ENCODE measurements at places on chromosomes 6 and 20.

DNA sequence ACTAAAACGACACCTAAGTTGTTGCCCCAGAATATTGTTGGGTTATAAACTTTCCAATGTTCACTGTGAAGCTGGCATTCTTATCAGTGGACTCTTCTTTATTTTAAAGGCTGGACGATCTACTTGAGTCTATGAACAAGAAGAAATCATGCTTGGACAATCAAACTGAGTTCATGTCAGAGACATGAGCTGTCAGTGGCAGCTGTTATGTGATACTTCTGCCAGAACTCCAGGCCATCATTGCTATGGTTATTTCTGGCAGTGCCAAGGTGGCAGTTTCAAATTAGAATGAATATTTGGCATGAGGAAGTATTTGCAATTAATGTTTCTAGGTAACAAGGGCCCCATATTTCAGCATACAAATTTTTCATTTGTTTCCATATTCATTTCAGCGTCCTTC is 417.3 kb downstream of the LMBRD1 start:
- H3K36me3 ChIP-seq: no peaks in the 10 kb centered on the region
- no peaks in the 10 kb centered on the region for H3K27me3 ChIP-seq
- H3K4me3 ChIP-seq: no peak overlapping the region
- no peak overlapping the region for H3K27ac ChIP-seq
- no peaks in the 10 kb centered on the region for H3K4me1 ChIP-seq

DNA sequence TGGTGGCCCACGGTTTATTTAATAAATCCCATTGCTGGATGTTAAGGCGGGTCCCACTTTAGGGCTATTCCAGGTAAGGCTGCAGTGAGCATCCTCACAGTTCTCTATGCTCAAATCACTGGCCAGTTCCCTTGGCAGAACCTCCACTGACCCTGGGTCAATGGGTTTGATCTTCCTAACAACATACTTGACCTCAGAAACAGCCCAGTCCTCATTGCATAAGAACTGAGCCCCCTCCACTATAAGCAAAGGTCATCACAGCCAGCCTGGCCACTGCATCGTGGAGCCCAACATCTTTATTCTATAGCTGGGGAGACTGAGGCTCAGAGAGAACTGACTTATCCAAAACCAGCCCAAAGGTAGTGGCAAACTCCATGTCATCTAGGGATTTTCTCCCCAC is 4.3 kb upstream of the BPIFB1 start:
- peaks cover 7% of the 10 kb centered on the region for H3K27me3 ChIP-seq
- H3K4me1 ChIP-seq: no peaks in the 10 kb centered on the region

DNA sequence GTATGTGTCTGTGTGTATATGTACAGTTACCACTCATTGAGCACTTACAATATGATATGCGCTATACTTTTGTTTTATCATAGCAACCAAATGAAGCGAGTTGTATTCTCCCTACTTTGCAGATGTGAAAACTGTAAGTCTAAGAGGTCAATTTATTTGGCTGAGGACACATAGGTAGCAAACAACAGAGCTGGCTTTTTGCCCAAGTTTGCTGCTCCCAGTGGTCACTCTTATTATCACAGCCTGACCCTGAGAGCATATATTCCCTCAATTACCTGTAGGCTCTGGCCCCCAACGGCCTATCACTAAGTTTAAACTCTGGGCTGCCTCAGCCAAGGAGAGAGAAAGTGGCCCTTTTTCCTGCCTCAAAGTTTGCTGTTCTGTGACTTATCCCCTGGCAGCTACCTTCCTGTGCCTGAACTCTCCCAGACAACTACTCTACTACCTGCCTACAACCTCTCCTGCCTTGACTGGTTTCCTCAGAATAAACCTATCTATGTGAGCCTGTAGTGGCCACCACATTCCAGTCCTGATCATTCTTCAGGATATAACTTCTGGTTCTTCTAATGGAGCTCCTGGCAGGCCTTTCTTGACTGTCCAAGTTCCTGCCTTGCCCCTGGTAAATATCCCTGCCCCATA is 221.8 kb downstream of the FRK start:
- peak; percentile 1 for DNase-seq
- no peaks in the 10 kb centered on the region for H3K4me1 ChIP-seq
- H3K27me3 ChIP-seq: no peaks in the 10 kb centered on the region

GRCh38 chr6:99066044-99066443 is 118.3 kb upstream of the FBXL4 start:
- no peaks in the 10 kb centered on the region for H3K36me3 ChIP-seq
- no peak overlapping the region for H3K4me3 ChIP-seq
- H3K4me1 ChIP-seq: no peaks in the 10 kb centered on the region
- DNase-seq: no peak

GRCh38 chr6:107819964-107820337 is 4.2 kb downstream of the SCML4 start:
- peak overlapping the region; percentile 99 for H3K27ac ChIP-seq
- peaks cover 1% of the 10 kb centered on the region for H3K36me3 ChIP-seq
- peaks cover 88% of the 10 kb centered on the region for H3K4me1 ChIP-seq
- no peaks in the 10 kb centered on the region for H3K27me3 ChIP-seq

GRCh38 chr6:145789443-145789842 is 25.2 kb downstream of the FBXO30 start:
- H3K36me3 ChIP-seq: peaks cover 27% of the 10 kb centered on the region
- H3K27me3 ChIP-seq: no peaks in the 10 kb centered on the region
- no peak overlapping the region for H3K4me3 ChIP-seq
- H3K27ac ChIP-seq: no peak overlapping the region

DNA sequence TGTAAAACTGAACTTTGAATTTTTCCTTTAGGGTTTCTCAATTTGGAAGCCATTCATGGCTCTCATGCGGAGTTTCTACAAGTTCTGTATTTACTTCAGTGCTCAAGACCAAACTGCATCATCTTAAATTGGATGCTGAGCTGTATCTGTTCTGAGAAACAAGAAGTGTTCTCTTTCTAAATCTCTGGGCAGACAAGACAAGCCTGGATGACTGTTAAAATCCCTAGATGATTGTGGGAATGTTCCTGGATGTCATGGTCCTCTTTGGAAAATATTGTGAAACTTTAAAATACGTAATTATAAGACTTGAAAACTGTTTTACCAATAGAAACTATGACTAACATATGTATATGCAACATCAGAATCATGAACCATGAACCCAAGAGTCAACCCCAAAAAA is 6.2 kb upstream of the GCM1 start:
- no peak overlapping the region for H3K27ac ChIP-seq
- H3K36me3 ChIP-seq: no peaks in the 10 kb centered on the region

DNA sequence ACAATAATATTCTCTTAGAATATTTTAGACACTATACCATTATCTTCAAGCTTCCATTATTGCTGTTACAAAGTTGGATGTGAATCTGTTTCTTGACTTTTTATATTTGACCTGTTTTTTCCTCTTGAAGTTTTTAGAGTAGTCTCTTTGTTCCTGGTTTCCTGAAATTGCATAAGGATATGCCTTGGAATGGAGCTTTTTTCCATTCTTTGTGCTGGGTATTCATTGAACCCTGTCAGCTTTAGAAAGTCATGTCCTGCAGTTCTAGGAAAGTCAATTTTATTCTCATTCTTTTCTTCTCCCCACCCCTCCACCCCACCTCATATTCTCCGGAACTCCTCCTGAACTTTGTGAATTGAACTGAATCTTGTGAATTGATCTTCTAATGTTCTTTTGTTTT is 92.4 kb upstream of the FOXO3 start:
- DNase-seq: no peak
- peaks cover 7% of the 10 kb centered on the region for H3K27me3 ChIP-seq
- no peak overlapping the region for H3K4me3 ChIP-seq
- H3K4me1 ChIP-seq: no peaks in the 10 kb centered on the region
- H3K36me3 ChIP-seq: peaks cover 5% of the 10 kb centered on the region

- H3K27me3 ChIP-seq: no peaks in the 10 kb centered on the region
- H3K36me3 ChIP-seq: no peaks in the 10 kb centered on the region
- no peak for DNase-seq
- no peak overlapping the region for H3K4me3 ChIP-seq
- no peak overlapping the region for H3K27ac ChIP-seq
- H3K4me1 ChIP-seq: peaks cover 7% of the 10 kb centered on the region
These were observed 275.1 kb downstream of the CDC5L start for GRCh38 chr6:44662461-44663121.

- DNase-seq: no peak
- H3K27me3 ChIP-seq: no peaks in the 10 kb centered on the region
- no peak overlapping the region for H3K27ac ChIP-seq
These were observed 223.4 kb upstream of the FOXA2 start for GRCh38 chr20:22807646-22808244.

- peak overlapping the region; percentile 61 for H3K4me3 ChIP-seq
- no peaks in the 10 kb centered on the region for H3K27me3 ChIP-seq
- peaks cover 36% of the 10 kb centered on the region for H3K4me1 ChIP-seq
- peak overlapping the region; percentile 78 for H3K27ac ChIP-seq
- H3K36me3 ChIP-seq: no peaks in the 10 kb centered on the region
These were observed 75.1 kb upstream of the ATXN1 start for GRCh38 chr6:16836144-16836981.

DNA sequence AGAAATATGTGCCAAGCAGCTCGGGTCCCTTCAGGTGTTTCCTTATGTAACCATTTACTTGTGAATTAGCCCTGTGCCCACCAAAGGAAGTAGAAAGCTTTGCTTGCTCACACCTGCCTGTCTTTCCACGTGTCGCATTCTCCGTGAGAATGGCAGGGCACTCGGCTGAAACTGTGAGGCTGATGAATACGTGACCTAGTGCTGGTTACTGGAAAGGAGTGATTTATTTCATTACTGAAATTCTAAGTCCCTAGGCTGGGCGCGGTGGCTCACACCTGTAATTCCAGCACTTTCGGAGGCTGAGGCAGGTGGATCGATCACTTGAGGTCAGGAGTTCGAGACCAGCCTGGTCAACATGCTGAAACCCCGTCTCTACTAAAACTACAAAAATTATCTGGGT is 45.9 kb upstream of the TULP1 start:
- no peak overlapping the region for H3K27ac ChIP-seq
- H3K27me3 ChIP-seq: peaks cover 2% of the 10 kb centered on the region
- no peak overlapping the region for H3K4me3 ChIP-seq
- no peak for DNase-seq

DNA sequence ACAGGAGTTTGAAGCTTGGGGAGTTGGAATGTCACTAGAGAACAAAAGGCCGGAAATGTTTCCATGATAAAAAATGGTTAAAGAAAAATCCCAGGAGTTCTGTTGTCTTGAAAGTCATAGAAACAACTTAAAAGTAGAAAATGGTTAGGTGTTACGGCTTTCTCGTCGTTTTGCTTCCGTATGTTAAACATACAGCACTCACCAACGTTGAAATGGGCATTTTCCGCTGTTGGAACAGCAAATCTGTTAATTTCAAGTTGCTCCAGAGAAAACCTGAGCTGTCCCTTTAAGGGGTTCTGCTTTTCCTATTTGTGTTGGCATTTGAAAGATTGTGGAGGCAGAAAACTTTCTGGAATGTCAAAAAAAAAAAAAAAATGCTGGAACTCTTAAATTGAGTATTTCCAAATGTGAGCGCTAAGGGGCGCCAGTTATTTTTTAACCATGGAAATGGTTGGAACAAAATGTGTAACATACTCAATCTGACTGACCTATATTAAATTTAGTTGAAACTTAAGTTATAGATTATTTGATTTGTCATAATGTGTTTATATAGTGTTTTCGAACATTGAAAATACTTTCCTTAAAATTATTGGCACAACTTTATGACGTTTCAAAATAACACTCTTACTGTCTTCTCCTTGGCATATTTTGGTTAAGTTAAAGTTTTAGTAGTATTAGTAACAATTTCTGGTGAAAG is 2.2 kb downstream of the QKI start:
- H3K27ac ChIP-seq: peak overlapping the region; percentile 92
- H3K27me3 ChIP-seq: no peaks in the 10 kb centered on the region
- peak overlapping the region; percentile 90 for H3K4me3 ChIP-seq
- no peaks in the 10 kb centered on the region for H3K36me3 ChIP-seq
- H3K4me1 ChIP-seq: peaks cover 54% of the 10 kb centered on the region

DNA sequence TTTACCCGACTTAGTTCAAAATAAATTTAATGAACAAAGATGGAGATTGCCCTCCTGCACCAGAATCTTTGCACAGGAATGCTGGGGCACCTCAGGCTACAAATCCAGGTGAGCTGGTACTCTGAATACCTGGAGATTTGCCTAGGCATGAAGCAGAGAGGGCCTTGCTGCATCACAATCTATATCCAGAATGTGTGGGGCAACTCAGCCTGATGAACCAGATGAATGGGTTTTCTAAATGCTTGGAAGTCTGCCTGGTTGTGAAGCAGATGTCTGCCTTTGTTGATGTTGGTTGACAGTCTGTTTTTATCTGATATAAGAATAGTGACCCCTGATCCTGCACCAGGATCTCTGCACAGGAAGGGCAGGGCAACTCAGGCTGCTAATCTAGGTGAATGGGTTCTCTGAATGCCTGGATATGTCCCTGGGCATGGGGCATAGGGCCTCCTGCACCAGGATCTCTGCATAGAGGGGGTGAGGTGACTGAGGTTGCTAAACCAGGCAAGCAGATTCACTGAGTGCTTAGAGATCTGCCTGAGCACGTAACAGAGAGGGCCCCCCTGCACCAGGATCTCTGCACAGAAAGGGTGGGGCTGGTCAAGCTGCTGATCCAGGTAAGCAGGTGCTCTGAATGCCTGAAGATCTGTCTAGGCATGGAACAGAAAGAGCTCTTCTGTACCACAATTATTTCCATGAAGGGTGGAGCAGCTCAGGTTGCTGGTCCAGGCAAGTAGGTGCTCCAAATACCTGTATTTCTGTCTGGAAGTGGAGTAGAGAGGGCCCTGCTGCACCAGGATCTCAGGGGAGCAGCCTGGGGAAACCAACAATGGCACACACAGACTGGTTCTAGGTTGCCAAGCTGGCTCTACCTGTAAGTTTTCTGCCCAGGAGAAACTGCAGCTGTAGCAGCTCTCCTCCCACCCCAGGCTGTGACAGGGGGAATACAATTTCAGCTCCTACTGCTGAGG is 437.5 kb downstream of the MMUT start:
- no peak overlapping the region for H3K27ac ChIP-seq
- H3K36me3 ChIP-seq: no peaks in the 10 kb centered on the region
- no peaks in the 10 kb centered on the region for H3K27me3 ChIP-seq
- no peaks in the 10 kb centered on the region for H3K4me1 ChIP-seq

DNA sequence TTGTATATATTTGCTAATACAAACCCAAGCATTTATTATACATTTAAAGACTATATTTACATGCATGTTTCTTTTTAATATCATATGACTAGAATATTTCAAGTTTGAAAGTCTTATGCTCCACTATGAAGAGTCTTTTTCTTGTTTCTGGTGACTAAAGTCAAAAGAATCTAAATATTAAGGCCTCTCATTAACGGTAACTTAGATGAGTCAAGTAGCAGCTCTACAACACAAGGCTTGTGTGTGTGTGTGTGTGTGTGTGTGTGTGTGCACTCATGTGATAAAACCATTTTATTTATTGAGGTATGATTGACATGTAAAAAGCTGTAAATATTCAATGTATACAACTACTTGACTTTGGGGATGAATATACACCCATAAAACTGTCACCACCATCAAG is 275.6 kb downstream of the TFAP2B start:
- H3K27ac ChIP-seq: no peak overlapping the region
- H3K36me3 ChIP-seq: no peaks in the 10 kb centered on the region
- H3K27me3 ChIP-seq: no peaks in the 10 kb centered on the region
- H3K4me1 ChIP-seq: no peaks in the 10 kb centered on the region
- no peak overlapping the region for H3K4me3 ChIP-seq
- no peak for DNase-seq

GRCh38 chr6:72084992-72085569 is 198.7 kb downstream of the RIMS1 start:
- H3K36me3 ChIP-seq: no peaks in the 10 kb centered on the region
- no peak for DNase-seq
- peaks cover 2% of the 10 kb centered on the region for H3K27me3 ChIP-seq
- no peaks in the 10 kb centered on the region for H3K4me1 ChIP-seq
- no peak overlapping the region for H3K4me3 ChIP-seq

GRCh38 chr20:38870733-38871559 is 55.3 kb upstream of the FAM83D start:
- peak overlapping the region; percentile 83 for H3K27ac ChIP-seq
- H3K27me3 ChIP-seq: peaks cover 2% of the 10 kb centered on the region
- peaks cover 26% of the 10 kb centered on the region for H3K36me3 ChIP-seq

GRCh38 chr20:49578436-49578835 is 10.5 kb upstream of the PTGIS start:
- H3K4me3 ChIP-seq: no peak overlapping the region
- peaks cover 10% of the 10 kb centered on the region for H3K36me3 ChIP-seq
- no peak for DNase-seq
- H3K4me1 ChIP-seq: peaks cover 34% of the 10 kb centered on the region

All from activated naive CD8-positive, alpha-beta T cell treated with anti-CD3 and anti-CD28 coated beads, Interleukin-2, amount 50 U/mL, for 24 hours (primary cell).